GM23338 (cell line): ENCODE measurements at places on chromosomes 5 and 9. TPM values are rescaled to one million over a fixed set of nuclear protein-coding genes. Genes with fewer than 3 reads are reported as not detected.
A peak's percentile ranks its signal among the peaks of the same experiment; 100 is the strongest.

NSA2 gene
- 244 and 259 TPM in 2 replicates for polyA plus RNA-seq

GRCh38 chr5:145118127-145118526 lies 717.0 kb downstream of the PRELID2 start:
- no peak for DNase-seq

- DNase-seq, result no peak
These were observed 20.2 kb downstream of the EXD3 start for GRCh38 chr9:137402746-137403145.

DNA sequence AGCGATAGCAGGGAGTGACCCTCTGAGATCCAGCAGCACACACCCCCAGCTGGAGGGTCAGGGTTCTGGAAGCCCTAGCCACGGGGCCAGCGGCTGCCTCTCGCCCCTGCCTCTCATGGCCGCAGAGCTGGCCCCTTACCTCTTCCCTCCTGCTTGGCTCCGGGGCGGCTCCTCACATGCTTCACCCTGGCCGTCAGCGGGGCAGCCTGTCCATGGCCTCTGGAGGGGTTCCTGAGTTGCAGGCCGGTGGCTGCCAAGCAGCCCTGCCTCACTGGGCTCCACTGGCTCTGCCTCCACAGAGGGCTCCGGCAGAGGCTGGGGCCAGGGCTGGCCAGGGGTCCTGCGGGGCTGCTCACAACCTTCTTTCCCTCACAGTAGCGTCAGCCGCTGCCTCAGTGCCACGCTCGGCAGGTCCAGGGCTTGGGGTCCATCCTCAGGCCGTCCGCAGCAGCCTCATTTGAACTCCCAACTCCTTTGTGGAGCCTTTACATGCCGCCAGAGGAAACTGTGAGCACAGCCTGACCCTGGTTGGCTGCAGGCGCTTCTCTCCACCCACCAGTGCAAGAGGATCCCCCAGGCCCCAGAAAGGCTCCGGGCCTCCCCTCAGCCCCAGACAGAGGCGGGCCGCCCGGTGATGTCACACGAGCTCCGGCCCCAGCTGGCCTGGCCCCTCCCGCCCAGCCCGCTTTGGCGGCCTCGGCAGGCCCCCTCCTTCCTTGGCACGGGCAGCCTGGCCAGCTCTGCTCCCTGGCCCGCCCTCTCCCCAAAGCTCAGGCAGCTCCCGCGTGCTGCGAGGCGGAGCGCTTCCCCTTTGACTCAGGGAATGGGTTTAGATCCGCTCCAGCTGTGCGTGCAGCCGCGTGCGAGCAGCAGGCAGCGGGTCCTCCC lies at the start of gene ANGPTL2:
Gene ANGPTL2, minus strand, starts transcription at position 460 of the 888 bp plus-strand sequence. CDS start 13,904 bp downstream, outside the sequence.
- peak; percentile 92 for DNase-seq

DNA sequence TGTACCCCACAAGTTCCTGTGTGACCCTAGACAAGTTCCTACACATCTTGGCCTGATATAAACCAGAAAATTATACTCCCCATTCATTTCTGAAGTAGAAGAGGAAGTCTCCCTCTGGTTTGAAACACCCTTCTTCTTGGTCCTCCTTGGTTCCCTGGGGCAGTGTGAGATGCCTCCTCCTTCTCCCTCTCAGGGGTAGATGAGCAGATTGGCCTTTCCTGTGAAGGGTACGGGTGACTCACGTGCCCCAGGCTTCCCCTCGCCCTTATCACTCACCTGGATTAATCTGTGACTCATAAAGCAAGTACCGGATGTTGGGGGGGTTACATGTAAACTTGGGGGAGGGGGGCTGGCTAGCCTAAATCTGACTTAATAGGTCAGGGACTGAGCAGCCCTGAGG lies 11.1 kb upstream of the AQP3 start:
- DNase-seq, result no peak

DNA sequence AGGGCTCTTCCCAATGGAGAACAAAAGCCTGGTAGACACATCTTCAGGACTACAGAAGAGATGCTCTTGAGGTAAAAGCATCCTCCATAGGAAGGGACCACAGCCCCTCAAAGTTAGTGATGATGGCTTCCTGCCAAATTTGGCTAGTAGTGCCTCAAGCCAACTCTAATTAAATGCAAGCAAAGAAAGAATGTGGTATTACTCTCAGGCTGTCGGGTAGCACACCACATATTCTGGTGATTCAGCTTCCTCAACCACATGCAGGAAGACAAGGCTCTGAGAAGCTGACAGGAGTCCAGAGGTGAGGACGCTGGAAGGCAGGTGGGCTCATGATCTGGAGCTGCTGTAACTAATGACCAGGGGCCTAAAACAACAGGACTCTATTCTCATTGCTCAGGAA lies 37.2 kb upstream of the S1PR3 start:
- DNase-seq, result no peak

- DNase-seq, result peak; percentile 78
These were observed 25.5 kb downstream of the AGTPBP1 start for GRCh38 chr9:85716031-85716877.

GRCh38 chr9:109013679-109014607 lies 644 bp upstream of the CTNNAL1 start:
- DNase-seq, result peak; percentile 50
